ENCODE measurements at places on chromosomes 7 and 10.

- no peak for DNase-seq
Observed at GRCh38 chr7:21198921-21199320, 229.0 kb upstream of the SP4 start.

GRCh38 chr7:135232720-135233119, 918 bp upstream of the STRA8 start:
- no peak for DNase-seq

- no peak for DNase-seq
Observed at GRCh38 chr7:17159500-17160037, 138.9 kb upstream of the AHR start.

DNA sequence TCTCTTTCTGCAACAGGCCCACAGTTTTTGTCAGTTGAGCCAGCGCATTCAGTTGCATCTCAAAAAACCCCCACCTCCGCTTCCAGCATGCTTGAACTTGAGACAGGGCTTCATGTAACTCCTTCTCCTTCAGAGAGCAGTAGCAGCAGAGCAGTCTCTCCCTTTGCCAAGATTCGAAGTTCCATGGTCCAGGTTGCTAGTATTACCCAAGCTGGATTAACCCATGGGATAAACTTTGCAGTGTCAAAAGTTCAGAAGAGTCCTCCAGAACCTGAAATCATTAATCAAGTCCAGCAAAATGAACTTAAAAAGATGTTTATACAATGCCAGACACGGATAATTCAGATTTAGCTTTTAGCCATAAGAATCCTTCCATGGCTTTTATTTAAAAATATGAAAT, 45.2 kb downstream of the MCMBP start:
- no peak for DNase-seq

- DNase-seq = no peak
Observed at GRCh38 chr10:118798231-118798662, 43.5 kb upstream of the CACUL1 start.

- no peak for DNase-seq
Observed at GRCh38 chr7:45183711-45184210, 26.2 kb downstream of the RAMP3 start.

- no peak for DNase-seq
Observed at GRCh38 chr7:94433224-94433623, 38.5 kb downstream of the COL1A2 start.

DNA sequence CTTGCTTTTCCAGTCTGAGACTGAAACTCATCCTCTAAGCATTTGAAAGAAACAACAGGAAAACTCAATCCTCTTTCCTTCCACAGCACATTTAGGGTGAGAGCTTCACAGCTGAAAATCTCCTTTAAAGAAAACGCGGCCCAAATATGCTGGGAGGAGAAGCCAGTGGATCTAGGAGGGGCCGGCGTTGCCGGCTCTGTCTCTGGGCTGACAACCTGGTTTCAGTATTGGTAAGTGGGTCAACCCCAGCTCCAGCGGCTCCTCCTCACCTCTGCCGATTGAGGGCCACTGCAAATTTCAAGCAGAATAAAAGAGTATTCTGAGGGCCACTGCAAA, 75.3 kb upstream of the CPXM2 start:
- DNase-seq = no peak

- no peak for DNase-seq
Observed at GRCh38 chr10:62916141-62916603, 100.0 kb upstream of the EGR2 start.

DNA sequence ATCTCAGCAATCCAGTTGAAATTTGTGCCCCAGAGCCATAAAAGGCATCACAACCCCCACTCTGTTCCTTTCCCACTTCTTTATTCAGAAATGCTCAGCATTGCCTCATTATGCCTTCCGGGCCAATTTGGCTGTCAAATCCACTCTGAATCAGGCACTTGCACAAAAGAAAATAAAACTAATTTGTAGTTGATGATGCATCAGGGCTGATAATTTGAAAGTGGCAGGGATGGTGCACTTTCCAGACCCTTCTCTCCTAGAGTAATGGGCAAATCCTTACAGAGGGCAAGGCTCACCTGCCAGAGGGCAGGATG, 147.9 kb upstream of the PDE1C start:
- DNase-seq = no peak

- DNase-seq = peak; percentile 28
Observed at GRCh38 chr7:30226614-30227268, 57.7 kb upstream of the ZNRF2 start.

- no peak for DNase-seq
Observed at GRCh38 chr7:124152859-124153692, 120.2 kb upstream of the TMEM229A start.

- DNase-seq = no peak
Observed at GRCh38 chr10:115335366-115335765, 242.2 kb downstream of the ATRNL1 start.

GRCh38 chr7:23628370-23628769, 31.2 kb downstream of the CCDC126 start:
- DNase-seq = no peak

GRCh38 chr7:155797262-155798250, 14.7 kb downstream of the SHH start:
- DNase-seq = no peak

DNA sequence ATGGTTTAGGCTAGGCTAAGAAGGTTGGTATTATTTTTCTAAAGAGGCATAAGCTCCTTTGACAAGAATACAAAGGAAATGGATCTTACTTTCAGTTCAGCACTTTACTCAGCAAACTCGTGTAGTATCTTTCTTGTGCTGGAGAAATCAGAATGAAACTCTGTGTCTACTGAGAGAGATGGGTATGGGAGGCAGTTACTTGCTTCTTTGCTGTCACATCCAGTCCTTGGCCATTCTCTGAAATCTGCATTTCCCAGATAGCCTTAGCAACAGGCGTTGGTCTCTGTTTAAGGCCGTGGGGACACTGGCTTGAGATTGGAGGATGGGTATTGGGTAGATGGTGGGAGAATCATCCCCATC, 180.5 kb downstream of the NRP1 start:
- no peak for DNase-seq

DNA sequence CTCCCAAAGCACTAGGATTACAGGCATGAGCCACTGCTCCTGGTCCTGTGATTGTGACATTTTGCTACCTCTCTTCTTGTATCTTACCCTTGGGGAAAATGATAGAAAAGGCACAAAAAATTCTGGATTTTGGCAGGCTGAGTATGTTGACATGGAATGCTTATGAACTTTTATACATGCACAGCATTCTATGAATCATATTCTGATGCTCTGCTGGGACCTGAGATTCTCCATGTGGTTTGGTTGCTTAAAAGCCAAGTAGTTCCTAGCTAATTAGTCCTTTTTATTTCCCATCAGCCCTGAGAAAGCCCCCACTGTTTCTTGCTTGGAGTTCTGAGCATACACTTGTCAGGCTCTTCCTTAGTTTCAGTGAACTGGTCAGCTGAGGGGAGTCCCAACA, 8.3 kb upstream of the KAZALD1 start:
- DNase-seq = no peak

DNA sequence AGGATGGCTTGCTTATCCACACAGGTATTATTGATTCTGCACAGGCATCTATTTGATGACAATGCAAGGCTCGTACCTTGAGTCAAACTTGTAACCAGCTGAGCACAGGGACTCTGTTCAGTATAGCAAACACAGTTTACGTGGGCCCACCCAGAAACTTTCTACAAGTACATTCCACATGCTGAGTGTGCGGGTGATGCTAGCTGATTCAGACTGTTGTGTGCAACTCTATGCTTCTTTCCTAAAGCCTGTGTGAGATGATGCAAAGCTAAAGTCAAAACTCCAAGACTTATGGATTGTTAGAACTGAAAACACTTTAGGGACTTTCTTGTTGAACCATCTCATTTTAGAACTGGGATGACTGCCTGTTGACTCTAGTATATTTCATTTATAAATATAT, 21.5 kb upstream of the CALD1 start:
- DNase-seq = no peak

- no peak for DNase-seq
Observed at GRCh38 chr10:123563581-123563855, 102.6 kb upstream of the GPR26 start.

DNA sequence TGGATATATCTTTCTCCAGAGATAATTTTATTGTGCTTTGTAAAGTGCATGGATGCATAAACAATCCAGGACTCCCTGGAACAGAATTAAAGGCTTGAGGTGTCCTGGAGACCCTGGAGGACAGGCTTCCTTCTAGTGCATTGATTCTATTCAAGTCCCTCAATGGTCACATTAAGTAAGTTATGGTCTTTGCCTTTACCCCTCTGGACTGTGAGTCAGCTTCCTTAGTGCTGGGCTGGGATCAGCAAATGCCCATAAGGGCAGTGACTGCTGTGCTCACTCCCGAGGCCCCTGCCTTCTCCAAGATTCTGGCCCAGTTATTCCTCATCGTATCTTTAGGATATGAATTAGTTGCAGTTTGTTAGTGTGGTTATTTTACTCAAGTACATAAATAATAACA, 178.7 kb upstream of the PRSS58 start:
- no peak for DNase-seq

- DNase-seq = no peak
Observed at GRCh38 chr10:13168781-13169180, 7.4 kb downstream of the MCM10 start.

- DNase-seq = no peak
Observed at GRCh38 chr10:19819419-19820033, 3.3 kb downstream of the PLXDC2 start.

- DNase-seq = no peak
Observed at GRCh38 chr10:109727436-109727835, 195.9 kb downstream of the XPNPEP1 start.

GRCh38 chr7:20786049-20786412, 655 bp downstream of the SP8 start:
- no peak for DNase-seq

DNA sequence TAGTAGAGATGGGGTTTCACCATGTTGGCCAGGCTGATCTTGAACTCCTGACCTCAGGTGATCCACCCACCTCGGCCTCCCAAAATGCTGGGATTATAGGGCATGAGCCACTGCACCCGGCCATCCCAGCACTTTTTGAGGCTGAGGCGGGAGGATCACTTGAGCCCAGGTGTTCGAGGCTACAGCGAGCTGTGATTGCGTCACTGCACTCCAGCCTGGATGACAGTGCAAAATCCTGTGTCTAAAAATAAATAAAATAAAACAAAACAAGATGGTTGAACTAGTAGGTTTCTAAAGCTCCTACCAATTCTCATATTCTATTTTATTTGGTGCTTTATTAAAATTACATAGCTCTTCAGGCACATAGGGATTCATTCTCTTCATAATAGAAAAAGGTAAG, 890.3 kb upstream of the AUTS2 start:
- DNase-seq = no peak

GRCh38 chr10:86376852-86377796, 10.5 kb upstream of the GRID1 start:
- no peak for DNase-seq

DNA sequence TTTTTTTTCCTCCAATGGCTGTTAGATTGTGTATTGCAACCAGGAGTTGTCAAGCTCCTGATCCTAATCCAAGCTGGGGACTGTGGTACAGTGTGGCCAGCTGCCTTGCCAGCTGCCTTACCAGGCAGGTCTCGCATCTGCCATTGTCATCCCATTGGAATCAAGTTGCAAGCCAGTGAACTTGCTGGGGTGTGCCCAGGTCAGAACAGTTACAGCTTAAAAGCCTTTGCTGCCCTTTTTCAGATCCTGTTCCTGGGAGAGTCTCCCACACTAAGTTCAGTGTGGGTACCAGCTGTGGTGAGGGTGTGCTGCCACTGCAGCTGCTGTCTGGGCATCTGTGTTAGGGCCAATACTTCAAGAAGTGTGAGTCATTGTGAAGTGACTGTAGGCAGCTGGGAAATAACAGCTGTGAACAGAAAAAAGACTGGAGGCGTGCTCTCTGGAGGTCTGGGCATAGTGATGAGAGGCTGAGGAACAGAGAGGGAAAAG, 72.8 kb downstream of the CCNY start:
- peak; percentile 67 for DNase-seq

GRCh38 chr7:139830292-139830691, 1.2 kb downstream of the TBXAS1 start:
- DNase-seq = no peak

- DNase-seq = no peak
Observed at GRCh38 chr10:48649349-48649944, 35.2 kb upstream of the WDFY4 start.

GRCh38 chr7:121019018-121019417, 30.5 kb downstream of the CPED1 start:
- no peak for DNase-seq

DNA sequence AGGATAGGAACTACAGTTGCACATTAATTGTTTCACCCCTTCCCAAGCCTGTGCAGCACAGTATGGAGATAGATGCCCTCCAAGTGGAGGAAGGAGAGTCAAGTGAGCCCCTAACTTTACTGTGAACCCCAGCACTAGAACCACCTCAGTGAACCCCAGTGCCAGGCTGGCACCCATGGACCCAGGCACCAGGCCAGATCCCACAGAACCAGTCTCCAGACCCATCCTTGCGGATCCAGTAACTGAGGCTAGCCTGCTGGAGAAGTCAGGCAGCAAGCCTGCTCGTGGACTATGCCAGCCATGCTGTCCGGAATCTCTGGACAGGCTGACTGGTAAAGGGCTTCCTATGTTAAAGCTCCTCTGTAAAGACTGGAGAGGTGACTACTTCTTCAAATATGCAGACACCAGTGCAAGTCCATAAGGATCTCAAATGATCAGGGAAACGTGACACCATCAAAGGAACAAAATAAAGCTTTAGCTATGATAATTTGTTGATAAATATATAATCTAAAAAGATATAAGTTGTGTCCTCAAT, 27.7 kb downstream of the SHOC2 start:
- DNase-seq = no peak

DNA sequence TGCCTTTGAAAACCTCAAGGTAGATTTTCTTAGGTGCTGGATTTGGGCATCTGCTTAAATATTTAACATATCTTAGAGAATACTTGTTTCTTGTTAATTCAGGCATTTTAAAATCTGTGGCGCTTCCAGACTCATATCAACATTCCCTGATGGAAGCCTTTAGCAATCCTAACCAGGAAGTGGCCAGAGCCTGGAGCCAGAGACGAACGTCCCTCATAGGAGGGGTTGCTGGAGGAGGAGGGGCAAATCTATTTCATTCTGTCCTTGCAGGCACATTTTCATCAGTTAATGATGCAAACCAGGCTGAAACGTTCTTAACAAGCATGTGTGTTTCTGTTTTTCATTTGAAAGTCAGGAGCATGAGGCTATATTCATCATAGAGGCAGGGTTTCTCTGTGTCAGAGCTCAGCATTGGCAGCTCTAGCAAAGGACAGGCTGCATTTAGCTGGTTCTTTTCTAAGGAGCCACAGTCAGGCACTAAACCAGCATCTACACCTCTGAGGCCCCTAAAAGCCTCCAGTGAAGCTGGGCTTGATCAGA, 17.8 kb upstream of the IFIT2 start:
- DNase-seq = no peak

DNA sequence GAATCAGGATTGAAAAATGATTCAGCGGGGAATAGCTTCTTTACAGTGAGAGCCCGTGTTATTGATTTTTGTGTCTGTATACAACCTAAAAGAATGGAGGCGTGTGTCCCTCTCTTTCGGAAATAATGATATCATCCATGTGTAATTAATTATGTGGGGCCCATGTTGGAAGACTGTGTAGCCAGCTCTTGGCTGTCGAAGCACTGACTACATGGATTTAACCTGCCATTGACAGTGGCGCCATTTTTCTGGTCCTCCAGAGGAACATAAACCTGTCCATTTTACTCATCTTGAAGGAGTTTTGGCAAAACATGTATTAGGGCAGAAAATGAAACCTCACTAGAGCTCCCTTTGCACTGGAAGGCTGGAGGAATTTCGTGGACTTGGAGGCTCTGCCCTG, 119.6 kb downstream of the ITIH5 start:
- DNase-seq = no peak
